ENCODE measurements at places on chromosomes 2 and 18.

- H3K4me1 ChIP-seq: peaks cover 4% of the 10 kb centered on the region
- H3K27me3 ChIP-seq: no peaks in the 10 kb centered on the region
- no peaks in the 10 kb centered on the region for H3K36me3 ChIP-seq
- H3K4me3 ChIP-seq: no peak overlapping the region
- no peak for DNase-seq
- H3K27ac ChIP-seq: no peak overlapping the region
Measured at GRCh38 chr2:217418090-217418489, 558.2 kb upstream of the TNP1 start.

DNA sequence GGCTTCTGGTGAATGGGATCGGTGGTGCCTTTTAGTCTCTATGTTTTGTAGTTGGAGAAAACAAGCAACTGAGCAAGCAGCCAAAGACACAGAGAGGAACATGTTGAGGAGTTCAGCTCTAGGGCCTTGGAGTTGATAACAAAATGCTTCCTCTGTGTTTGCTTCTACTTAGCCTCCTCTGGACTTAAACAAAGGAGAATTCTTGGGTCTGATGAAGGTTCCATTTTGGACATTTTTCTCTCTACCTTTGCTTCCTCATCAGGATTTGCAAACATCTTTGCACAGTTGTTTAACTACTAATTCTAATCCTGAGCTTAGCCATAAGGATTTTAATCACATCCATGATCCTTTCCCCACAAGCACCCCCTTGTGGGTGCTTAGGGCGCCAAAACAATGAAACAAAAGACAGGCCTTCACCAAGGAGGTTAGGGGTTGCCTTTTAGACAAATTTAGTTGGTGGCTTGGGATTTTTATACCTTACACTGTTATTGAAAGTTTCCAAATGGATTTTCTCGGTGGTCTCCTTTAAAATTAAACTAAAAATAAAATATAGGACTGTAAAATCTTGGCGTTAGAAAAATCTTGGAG is 148.5 kb upstream of the SATB2 start:
- H3K27ac ChIP-seq: no peak overlapping the region
- no peaks in the 10 kb centered on the region for H3K4me1 ChIP-seq
- H3K27me3 ChIP-seq: no peaks in the 10 kb centered on the region
- no peaks in the 10 kb centered on the region for H3K36me3 ChIP-seq

DNA sequence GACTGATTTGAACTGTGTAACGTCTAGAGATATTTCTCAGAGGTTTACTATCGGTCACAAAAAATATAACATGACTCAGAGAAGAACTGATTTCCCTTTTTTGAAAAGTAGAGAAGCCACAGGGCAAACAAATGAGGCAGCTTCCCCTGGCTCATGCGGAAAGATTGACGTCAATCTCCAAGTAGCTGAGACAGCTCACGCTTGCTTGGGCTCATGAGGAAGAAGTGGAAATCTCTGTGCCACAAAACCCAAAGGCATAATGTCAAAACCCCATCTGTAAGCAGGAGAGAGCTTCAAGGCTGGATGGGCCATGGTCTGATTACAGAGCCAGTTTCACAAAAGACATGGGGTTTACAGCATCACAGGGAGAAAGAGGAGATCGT is 188.1 kb downstream of the ARL4C start:
- no peaks in the 10 kb centered on the region for H3K4me1 ChIP-seq
- no peaks in the 10 kb centered on the region for H3K36me3 ChIP-seq
- DNase-seq: peak; percentile 18

GRCh38 chr2:144477957-144478311 is 42.0 kb downstream of the ZEB2 start:
- H3K36me3 ChIP-seq: no peaks in the 10 kb centered on the region
- no peak overlapping the region for H3K4me3 ChIP-seq
- peaks cover 15% of the 10 kb centered on the region for H3K4me1 ChIP-seq
- H3K27ac ChIP-seq: no peak overlapping the region

- no peak for DNase-seq
- H3K4me1 ChIP-seq: no peaks in the 10 kb centered on the region
- no peak overlapping the region for H3K27ac ChIP-seq
- peaks cover 20% of the 10 kb centered on the region for H3K27me3 ChIP-seq
- H3K36me3 ChIP-seq: no peaks in the 10 kb centered on the region
Measured at GRCh38 chr2:218954541-218955300, 4.7 kb upstream of the CDK5R2 start.

Measured in gastrocnemius medialis (tissue), 4 donors.